ENCODE measurements at places on chromosomes 11 and 22.

DNA sequence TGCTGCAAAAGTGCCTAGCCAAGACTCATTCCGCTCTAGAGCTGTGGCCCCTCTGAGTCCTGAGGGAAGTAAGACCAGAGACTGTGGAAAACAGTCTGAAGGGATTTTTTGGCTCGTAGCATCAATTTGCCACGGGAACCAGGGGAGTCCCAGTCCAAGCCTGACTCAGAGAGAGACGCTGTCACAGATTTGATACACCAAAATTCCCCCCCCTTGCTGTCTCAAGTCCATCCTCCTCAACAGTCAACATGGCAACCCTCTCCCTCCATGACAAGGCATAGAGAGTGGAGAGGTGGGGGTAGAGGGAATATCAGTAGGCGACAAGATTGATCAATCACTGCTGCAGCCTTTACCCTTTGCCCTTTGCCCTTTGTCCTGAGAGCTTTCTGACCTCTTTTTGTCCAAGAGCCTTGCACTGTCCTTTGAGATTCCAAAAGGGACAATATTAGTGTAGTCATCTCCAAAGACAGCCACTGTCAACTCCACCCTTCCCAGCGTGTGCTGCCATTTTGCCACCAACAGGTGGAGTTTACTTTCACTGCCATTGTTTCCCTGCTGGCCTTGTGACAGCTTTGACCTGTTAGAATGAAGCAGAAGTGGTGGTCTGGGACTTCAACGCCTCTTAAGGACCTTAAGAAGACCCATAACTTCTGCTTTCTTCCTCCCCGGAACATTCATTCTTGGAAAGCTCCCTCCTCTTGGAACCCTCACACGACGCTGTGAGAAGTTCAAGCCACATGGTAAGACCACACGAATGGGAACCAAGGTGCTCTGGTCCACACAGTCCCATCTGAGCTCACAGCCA is 7.3 kb downstream of the SLC15A3 start:
- no peak for DNase-seq

- no peak for DNase-seq
Observed at GRCh38 chr11:104051778-104052177, 15.3 kb downstream of the DDI1 start.

- DNase-seq: no peak
Observed at GRCh38 chr11:76806608-76807205, 23.6 kb downstream of the TSKU start.

DNA sequence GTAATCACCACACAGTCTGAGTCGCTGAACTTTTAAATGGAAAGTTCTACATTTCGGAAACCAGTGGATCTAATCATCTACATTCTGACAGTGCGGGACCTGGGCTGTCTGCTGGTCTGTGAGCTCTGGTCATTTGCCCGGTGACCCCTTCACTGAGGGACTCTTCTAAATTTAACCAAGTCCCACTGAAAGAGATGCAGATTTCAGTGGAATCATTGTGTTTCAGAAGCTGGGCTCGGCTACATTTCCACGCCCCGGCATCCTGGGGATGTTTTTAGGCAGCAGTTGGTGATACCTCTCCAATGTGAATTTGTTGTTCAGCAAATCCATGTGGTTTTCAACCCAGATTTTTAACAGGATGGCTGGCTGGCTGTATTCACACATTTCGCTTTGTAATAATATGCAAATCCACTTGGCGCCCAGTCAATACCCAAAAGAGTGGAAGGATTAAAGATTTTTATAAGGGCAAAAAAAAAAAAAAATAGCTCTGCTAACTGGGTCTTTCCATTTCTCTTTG is 145.5 kb upstream of the RASSF10 start:
- no peak for DNase-seq

DNA sequence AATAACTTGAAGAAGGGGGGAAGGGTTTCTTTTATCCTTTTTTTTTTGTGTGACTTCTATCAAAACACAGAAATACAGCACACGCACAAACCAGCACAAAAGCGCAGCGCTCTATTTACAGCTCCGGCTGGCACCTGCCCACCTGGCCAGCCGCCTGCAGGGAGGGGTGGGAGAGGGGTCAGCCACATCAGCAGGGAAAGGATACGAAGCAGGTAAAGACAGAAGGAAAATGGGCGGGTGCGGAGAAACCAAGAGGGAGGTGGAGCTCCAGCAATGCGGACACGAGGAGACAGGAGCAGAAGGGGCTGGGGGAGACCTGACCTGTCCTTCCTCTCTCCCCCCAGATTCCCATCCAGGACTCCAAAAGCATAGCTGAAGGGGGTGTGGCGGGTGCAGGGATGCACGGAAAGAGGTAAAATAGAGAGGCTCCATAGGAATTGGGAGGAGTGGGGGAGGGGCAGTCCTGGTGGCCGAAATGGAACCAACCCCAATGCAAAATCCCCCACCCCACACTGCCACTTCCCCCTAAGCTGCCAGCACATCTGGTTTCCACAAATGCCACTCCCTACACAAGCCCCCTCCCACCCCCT is 14.1 kb downstream of the CXCR5 start:
- no peak for DNase-seq

- DNase-seq: no peak
Observed at GRCh38 chr22:25114369-25115362, 85.0 kb upstream of the CRYBB3 start.

DNA sequence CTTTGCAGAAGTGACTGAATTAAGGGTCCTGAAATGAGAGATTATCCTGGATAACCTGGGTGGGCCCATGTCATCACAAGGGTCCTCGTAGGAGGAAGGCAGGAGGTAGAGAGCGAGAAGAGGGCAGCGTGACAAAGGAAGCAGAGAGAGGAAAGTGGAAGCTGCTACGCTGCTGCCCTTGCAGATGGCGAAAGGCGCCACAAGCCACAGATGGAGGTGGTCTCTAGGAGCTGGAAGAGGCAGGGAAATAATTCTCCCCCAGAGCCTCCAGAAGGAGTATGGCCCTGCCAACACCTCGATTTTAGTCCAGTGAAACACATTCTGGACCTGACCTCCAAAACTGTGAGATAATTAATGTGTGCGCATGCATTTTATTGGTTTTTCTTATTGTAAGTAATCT is 13.4 kb downstream of the TMEM184B start:
- DNase-seq: no peak

DNA sequence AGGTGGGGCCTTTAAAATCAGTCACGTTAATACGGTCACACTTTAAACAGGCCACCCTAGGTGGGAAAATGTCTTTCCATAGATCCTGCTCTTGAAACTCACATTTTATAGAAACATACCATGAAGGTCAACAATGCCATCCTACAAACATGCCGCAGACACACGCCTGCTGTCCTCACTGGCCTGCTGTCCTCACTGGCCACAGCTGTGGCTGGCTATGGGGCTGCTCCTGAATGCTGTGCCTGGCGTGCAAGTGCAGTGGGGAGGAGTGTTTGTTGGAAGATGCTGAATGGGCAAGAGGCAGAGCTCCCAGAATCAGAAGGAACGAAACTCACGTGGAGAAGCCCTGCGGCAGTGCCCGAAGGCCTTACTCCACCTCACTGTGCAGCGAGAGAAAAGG is 106.2 kb upstream of the BID start:
- DNase-seq: no peak

DNA sequence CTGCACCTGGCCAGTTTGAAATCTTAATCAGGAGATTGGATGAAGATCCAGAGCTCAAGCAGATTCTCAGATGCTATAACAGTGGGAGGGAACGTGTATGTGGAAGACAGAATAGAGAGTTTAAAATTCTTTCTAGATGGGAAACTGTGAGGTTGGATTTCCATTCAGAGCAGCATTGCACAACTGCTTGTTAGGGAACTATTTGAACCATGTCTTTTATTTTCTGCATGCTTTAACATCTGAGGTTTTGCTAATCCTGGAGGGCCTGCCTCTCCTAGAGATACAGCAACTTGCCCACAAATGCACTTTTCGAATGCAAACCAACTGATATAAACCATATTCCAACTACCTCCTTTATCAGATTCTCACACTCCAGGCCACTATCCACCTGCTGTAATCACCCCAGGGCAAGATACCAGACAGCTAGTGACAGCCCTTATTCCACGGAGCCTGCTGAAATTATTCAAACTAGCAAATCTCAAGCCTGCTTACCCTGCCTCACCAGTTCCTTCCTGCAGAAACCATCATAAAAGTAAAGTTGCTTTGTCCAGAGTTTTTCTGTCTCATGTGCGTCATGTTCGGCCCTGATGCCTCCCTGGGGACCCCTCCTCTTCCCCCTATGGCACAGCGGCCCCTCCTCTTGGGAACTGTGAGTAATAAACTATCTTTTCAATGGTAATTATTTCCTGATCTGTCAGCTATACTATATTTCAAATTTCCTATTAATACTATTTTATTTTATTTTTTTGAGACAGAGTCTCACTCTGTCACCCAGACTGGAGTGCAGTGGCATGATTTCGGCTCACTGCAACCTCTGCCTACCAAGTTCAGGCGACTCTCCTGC is 18.4 kb upstream of the SEC14L4 start:
- DNase-seq: no peak
